ENCODE measurements at places on chromosomes 1 and 21. TPM values are rescaled to one million over a fixed set of nuclear protein-coding genes. Genes with fewer than 3 reads are reported as not detected.

The LRRC42 gene
- 28.4 TPM for total RNA-seq

The TGFB2 gene
- total RNA-seq = 4.2 TPM

The MROH9 gene
- not detected for total RNA-seq

The KRTAP7-1 gene
- total RNA-seq = not detected

- H3K4me3 ChIP-seq = no peak overlapping the region
- no peaks in the 10 kb centered on the region for H3K4me1 ChIP-seq
- H3K27ac ChIP-seq = no peak overlapping the region
- no peaks in the 10 kb centered on the region for H3K36me3 ChIP-seq
- DNase-seq = no peak
These were observed 45.5 kb downstream of the TGFB2 start for GRCh38 chr1:218390618-218391017.

The AUNIP gene
- total RNA-seq = 1.5 TPM

DNA sequence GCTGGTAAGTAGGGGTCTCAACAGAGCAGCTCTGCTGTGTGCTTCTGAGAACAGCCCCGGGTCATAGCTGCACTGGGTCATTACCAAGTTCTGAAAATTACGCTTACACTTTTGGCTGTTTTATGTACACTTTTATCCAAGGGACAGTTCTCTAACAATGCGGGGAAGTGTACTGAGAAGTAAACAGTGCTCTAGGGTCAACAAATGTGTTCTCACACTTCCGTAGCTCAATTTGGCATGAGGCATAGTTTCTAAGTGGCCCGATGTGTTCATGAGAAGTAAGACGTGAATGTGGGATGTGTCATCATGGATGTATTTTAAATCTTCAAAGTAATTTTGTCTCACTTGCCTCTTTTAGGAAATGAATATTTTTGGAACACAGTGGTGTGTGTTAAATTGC, 10.9 kb upstream of the VAMP3 start:
- H3K27me3 ChIP-seq = no peaks in the 10 kb centered on the region
- no peaks in the 10 kb centered on the region for H3K36me3 ChIP-seq
- H3K4me1 ChIP-seq = no peaks in the 10 kb centered on the region
- no peak overlapping the region for H3K27ac ChIP-seq
- DNase-seq = no peak

- peaks cover 11% of the 10 kb centered on the region for H3K4me1 ChIP-seq
- H3K36me3 ChIP-seq = no peaks in the 10 kb centered on the region
- peak; percentile 90 for DNase-seq
- no peaks in the 10 kb centered on the region for H3K27me3 ChIP-seq
These were observed 6.8 kb upstream of the BSDC1 start for GRCh38 chr1:32400876-32401631.

GRCh38 chr1:245715970-245716369, 561.2 kb downstream of the KIF26B start:
- H3K4me1 ChIP-seq = no peaks in the 10 kb centered on the region
- H3K36me3 ChIP-seq = no peaks in the 10 kb centered on the region
- DNase-seq = no peak
- H3K27me3 ChIP-seq = no peaks in the 10 kb centered on the region
- no peak overlapping the region for H3K27ac ChIP-seq

GRCh38 chr1:30758785-30759380, 1.3 kb upstream of the LAPTM5 start:
- no peak overlapping the region for H3K4me3 ChIP-seq
- H3K36me3 ChIP-seq = no peaks in the 10 kb centered on the region
- peaks cover 8% of the 10 kb centered on the region for H3K4me1 ChIP-seq
- no peaks in the 10 kb centered on the region for H3K27me3 ChIP-seq
- DNase-seq = no peak

DNA sequence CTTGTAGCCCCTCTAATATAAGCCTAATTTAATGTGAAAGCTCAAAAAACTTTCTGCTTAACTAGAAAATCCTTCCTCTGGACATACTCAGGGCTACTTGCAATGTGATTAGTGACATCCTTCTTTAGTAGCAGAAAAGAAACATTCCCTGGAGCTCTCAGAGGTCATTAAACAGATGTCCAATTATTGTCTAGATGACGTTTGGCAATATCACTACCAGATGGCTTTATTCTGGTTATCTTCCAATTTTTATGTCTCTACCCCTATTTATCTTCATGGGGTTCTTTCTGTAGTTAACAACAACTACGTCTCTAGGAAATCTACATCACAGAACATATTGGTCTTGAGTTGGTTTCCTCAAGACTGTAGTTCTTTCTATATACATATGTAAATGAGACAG, 44.2 kb downstream of the CTH start:
- no peaks in the 10 kb centered on the region for H3K36me3 ChIP-seq
- H3K4me3 ChIP-seq = no peak overlapping the region
- no peaks in the 10 kb centered on the region for H3K4me1 ChIP-seq
- H3K27me3 ChIP-seq = no peaks in the 10 kb centered on the region
- no peak for DNase-seq
- no peak overlapping the region for H3K27ac ChIP-seq
